Right lung (tissue), 10 donors: ENCODE measurements at places on chromosomes 3 and 15. TPM values are rescaled to one million over a fixed set of nuclear protein-coding genes. Genes with fewer than 3 reads are reported as not detected.

The PP2D1 gene
- 1.3 TPM for polyA plus RNA-seq

The LINS1 gene
- polyA plus RNA-seq: 30.4 TPM

The HHATL gene
- 0.84 TPM for polyA plus RNA-seq

The RLBP1 gene
- not detected for polyA plus RNA-seq

The POLG gene
- polyA plus RNA-seq: 52.1 TPM

The TMC3 gene
- polyA plus RNA-seq: 0.22 TPM

The ACOX2 gene
- polyA plus RNA-seq: 52.8 TPM

The NOX5 gene
- 0.47 TPM for polyA plus RNA-seq

The GPX1 gene
- 109 TPM for polyA plus RNA-seq

The NGRN gene
- 105 TPM for polyA plus RNA-seq

The SPESP1 gene
- 2.4 TPM for polyA plus RNA-seq
